ENCODE measurements at places on chromosomes 2 and 18. TPM values are rescaled to one million over a fixed set of nuclear protein-coding genes. Genes with fewer than 3 reads are reported as not detected.

The ELOA2 gene
- total RNA-seq = not detected

The NETO1 gene
- total RNA-seq = not detected

The CCBE1 gene
- total RNA-seq = not detected

The XIRP2 gene
- total RNA-seq = 0.04 TPM

The KCMF1 gene
- total RNA-seq = 62.1 TPM

The STAT4 gene
- not detected for total RNA-seq

The AMMECR1L gene
- 14.2 TPM for total RNA-seq

The ACTR1B gene
- 59.9 TPM for total RNA-seq

Data from HepG2 (cell line).